ENCODE measurements at places on chromosomes 4 and X.

DNA sequence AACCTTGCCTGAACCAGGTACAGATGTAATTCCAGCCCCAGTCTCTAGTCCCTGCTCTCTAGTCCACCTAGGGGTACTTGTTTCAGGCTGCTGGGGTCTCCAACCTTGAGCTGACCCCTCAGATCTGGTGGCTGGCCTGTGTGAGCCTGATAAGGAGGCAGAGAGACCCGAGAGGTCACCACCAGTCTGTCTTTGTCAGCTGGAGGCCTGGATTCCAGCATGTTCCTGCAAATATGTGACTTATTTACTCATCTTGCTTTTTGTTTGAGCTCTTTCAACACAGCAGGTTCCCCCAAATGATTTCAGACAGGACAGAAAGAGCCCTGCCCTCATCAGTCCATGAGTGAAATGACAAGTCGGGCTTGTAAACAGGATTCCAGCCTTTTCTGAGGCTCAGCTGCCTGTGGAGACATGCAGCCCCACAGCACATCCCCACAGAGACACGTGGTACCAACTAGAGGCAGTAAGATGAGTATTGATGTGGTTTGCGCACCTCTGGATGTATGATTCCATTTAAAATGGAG, 37.5 kb upstream of the STK26 start:
- no peak for DNase-seq

- no peak for DNase-seq
Measured at GRCh38 chrX:11566173-11566572, 99.5 kb downstream of the ARHGAP6 start.

GRCh38 chr4:21195682-21196081, 495.4 kb downstream of the PACRGL start:
- DNase-seq = no peak

DNA sequence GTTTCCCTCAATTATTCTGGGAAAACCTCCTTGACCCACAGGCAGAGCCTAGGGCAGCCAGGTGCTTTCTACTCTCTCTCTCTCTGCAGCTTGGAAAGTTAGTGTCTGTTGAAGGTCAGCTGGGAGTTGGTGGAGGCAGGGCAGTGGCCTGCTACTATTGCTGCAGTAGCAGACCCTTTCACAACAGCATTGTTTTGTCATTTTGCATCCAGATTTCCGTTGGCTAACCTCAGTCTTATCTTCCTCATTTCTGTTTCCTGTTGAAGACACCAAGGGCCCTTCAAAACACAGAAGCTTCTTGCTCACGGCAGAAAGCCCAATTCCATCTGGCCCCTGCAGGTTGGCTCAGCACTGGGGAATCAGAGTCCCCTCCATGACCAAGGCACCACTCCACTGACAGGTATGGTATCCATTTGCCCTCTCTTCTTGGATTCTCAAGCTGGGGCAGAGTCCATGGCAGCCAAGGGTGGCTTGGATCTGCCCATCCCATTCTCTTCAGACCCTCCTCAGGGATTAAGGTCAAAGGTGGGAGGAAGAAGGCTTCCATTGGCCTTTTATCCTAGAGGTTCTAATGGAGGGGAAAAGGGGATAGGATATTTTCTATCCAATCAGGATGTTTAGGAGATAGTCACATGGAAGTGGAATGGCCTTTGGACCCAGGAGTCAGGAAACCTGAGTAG, 24.6 kb downstream of the VSIG4 start:
- no peak for DNase-seq

- no peak for DNase-seq
Measured at GRCh38 chr4:23979534-23979933, 89.7 kb upstream of the PPARGC1A start.

All from vagina (tissue), 2 donors.